Suprapubic skin (tissue), 4 donors: ENCODE measurements at places on chromosomes 3 and 15.

GRCh38 chr3:150341891-150342290 lies 66.2 kb upstream of the TSC22D2 start:
- peaks cover 19% of the 10 kb centered on the region for H3K4me1 ChIP-seq
- no peaks in the 10 kb centered on the region for H3K36me3 ChIP-seq
- no peak overlapping the region for H3K27ac ChIP-seq
- H3K4me3 ChIP-seq = no peak overlapping the region
- no peak for DNase-seq
- H3K27me3 ChIP-seq = no peaks in the 10 kb centered on the region

- H3K36me3 ChIP-seq = no peaks in the 10 kb centered on the region
- H3K27me3 ChIP-seq = no peaks in the 10 kb centered on the region
- no peak for DNase-seq
- H3K4me1 ChIP-seq = no peaks in the 10 kb centered on the region
- no peak overlapping the region for H3K27ac ChIP-seq
- H3K4me3 ChIP-seq = no peak overlapping the region
Observed at GRCh38 chr15:48935236-48935635, 28.5 kb downstream of the SHC4 start.

DNA sequence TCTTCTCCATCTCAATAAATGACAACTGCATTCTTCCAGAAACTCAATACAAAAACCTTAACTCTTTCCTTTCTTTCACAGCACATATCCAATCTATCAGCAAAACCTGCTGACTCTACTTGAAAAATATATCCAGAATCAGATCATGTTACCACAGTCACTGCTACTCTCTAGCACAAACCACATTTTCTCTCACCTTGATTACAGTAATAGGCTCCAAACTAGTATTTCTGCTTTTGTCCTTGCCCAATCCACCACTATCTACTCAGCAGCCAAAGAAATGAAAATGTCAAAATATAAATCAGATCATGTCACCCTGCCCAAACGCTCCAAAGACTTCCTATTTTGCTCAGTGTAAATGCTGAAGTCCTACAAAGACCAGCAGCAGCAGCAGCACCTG lies 15.2 kb downstream of the TMCC1 start:
- H3K36me3 ChIP-seq = peaks cover 7% of the 10 kb centered on the region
- H3K27ac ChIP-seq = no peak overlapping the region
- DNase-seq = no peak
- H3K4me3 ChIP-seq = no peak overlapping the region
- H3K27me3 ChIP-seq = no peaks in the 10 kb centered on the region

DNA sequence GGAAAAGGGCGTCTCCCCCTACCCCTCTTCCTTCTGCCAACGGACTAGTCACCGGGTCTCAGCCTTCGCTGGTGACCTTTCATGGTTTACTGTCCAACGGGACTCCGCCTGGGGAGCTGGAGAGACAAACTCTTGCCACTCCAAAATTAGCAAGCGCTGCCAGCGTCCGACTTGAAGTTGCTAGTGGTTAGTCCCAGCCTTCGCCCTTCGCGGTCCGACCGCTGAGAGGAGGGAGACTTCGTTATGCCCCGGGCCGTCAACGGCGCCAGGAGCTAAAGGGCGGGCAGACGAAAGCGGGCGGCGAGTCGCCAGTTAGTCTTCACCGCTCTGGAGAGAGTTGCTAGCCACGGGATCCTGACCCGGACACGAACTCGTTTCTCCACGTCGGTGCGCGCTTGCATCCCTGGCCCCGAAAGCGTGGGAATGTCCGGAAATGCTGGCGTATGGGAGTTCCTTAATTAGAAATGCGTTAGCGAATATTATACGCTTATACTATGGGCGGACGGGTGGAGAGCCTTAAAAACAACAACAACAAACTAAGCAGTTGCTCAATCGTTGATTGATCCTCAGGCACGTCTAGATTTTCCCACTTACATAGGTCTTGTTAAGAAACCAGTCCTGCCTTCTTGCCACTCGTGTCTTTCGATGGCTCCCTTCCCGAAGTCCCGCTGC lies 716 bp downstream of the SMC4 start:
- H3K36me3 ChIP-seq = no peaks in the 10 kb centered on the region
- peak; percentile 81 for DNase-seq
- peak overlapping the region; percentile 68 for H3K4me3 ChIP-seq
- H3K27ac ChIP-seq = peak overlapping the region; percentile 88
- H3K27me3 ChIP-seq = no peaks in the 10 kb centered on the region

GRCh38 chr3:143433787-143434378 lies 314.3 kb downstream of the CHST2 start:
- H3K4me1 ChIP-seq = no peaks in the 10 kb centered on the region
- H3K27me3 ChIP-seq = no peaks in the 10 kb centered on the region
- no peak overlapping the region for H3K27ac ChIP-seq
- no peak overlapping the region for H3K4me3 ChIP-seq
- H3K36me3 ChIP-seq = no peaks in the 10 kb centered on the region

DNA sequence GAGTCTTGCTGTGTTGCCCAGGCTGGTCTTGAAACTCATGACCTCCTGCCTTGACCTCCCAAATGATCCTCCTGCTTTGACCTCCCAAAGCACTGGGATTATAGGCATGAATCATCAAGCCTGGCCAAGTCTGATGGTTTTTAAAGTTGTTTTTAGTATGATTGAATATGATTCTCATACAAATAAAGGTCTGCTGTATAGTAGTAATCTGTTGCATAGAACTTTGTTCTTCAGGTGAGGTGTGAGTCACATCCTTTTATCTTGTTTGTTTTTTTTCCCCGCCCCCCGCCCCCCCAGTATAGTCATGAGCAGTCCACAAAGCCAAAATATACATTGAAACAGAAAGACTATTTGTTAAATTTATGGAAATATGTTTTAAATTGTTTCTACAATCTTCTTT lies 39.0 kb downstream of the UBE2E2 start:
- no peak overlapping the region for H3K27ac ChIP-seq
- no peak for DNase-seq
- H3K4me3 ChIP-seq = no peak overlapping the region
- peaks cover 13% of the 10 kb centered on the region for H3K4me1 ChIP-seq
- H3K36me3 ChIP-seq = no peaks in the 10 kb centered on the region

DNA sequence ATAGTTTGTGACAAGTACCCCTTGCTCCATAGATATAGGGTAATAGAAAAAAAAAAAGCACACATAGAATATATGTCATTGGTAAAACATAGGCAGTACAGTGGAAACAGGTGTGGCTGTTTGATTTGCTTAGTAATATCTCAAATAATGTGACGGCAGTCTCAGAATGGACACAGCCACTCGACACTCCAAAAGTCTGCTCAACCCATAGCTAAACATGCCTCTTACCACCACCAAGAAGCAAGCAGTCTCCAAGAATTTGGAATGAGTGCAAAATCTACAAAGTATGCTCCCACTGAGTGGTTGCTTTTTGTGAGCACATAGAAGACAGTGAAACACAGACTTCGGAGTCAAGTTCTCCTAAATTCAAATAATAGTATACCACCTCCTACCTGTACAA lies 43.0 kb downstream of the RAB27A start:
- no peaks in the 10 kb centered on the region for H3K27me3 ChIP-seq
- H3K4me3 ChIP-seq = no peak overlapping the region
- H3K36me3 ChIP-seq = no peaks in the 10 kb centered on the region
- DNase-seq = no peak

DNA sequence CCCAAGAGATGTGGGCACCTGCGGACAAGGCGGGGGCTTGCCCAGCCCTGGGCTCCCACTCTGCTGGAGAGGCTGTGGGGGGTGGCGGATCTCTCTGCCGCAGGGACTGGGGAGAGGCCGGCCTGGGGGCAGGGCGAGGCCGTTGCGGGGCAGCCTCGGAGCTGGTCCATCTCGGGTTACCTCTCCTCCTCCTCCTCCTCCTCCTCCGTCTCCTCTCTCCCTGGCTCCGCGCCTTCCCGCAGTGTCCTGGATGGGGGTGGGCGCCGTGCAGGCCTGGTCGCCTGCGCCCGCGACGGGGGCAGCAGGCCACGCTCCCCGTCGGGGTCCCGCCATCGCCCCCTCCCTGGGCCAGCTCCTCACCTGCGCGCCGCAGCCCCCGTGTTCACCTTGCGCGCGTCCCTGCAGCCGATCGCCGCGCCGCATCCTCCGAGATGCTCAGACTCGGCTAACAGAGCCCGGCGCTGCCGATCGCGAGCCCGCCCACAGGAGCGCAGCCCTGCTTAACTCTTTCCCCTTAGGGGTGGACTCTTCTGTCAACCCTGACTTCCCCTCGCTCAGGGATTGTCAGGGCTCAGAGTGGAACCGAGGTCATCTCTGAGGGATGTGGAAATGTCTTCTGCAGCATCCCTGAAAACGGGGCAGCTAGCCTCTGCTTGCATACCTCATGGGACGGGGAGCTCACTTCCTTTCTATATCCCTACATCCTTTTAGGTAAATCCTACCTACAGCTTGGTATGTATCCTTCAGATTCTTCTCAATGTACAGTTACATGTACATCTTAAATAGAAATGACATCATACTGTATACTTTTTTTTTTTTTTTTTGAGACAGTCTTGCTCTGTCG lies at the start of gene PRRT3:
TSS of gene PRRT3 (minus strand) at position 447 of the 844 bp plus-strand sequence. CDS start 2,293 bp downstream, outside the sequence.
- DNase-seq = no peak
- H3K36me3 ChIP-seq = peaks cover 4% of the 10 kb centered on the region
- H3K27me3 ChIP-seq = no peaks in the 10 kb centered on the region

DNA sequence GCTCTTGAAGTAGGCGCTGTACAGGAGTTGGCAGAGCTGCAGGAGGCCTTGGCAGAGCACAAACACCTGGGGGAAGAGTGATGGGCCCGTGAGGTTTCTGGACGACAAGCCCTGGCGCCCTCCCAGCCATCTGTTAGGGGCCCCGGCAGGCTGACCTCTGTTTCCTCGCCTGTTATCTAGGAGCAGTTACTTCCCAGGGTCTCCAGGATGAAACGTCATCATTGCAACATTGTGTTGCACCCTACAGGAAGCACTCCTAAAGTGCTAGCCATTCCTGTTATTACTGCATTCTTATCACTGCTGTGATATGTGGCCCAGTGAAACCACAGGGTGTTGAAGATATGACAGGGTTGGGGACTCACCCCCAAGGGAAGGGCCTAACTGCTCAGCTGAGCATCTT lies 50.2 kb downstream of the SLCO2A1 start:
- H3K36me3 ChIP-seq = no peaks in the 10 kb centered on the region
- no peaks in the 10 kb centered on the region for H3K4me1 ChIP-seq
- no peak overlapping the region for H3K4me3 ChIP-seq

DNA sequence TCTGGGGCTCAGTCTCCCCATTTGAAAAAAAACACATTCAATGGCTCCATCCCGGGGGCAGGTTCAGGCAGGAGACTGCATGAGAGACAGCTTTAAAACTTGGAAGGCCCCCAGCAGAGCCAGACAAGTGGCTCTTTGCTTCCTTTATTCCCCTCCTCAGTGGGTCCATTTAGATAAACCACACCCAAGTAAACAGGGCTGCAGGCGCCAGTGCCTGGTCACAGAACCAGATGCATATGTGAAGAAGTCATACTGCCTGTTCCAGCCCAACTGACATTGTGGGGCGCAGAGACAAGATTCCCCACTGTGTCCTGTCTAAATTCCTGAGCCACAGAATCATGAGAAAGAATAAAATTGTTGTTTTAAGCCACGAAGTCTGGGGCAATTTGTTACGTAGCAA lies 9.0 kb downstream of the FBN1 start:
- H3K27me3 ChIP-seq = no peaks in the 10 kb centered on the region
- DNase-seq = no peak
- H3K4me1 ChIP-seq = peaks cover 16% of the 10 kb centered on the region
- H3K36me3 ChIP-seq = no peaks in the 10 kb centered on the region

DNA sequence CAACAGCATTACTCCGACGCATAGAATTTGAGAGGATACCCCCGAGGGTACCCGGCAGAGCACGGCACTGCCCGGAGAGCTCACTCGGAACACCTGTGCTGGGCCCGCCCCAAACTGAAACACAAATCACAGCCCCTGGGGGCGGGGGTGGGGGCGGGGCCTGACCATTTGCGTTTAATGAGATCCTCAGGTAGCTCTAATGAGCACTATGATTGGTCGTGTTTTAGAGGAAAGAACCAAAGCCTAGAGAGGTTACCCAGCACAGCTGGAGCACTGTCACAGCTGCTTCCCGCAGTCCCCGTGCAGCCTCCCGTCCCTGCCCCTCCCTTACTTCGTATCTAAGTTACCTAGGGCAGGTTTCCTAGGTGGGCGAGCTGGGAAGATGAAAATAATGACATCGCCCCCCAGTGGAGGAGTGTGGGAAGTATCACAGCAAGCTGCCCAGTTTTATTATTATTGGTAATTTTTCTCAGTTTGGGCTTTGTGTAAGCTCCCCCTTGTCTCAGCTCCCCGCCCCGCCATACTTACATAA lies 187.1 kb downstream of the PDE8A start:
- H3K4me1 ChIP-seq = peaks cover 6% of the 10 kb centered on the region
- peaks cover 3% of the 10 kb centered on the region for H3K27me3 ChIP-seq
- no peak overlapping the region for H3K27ac ChIP-seq
- peak overlapping the region; percentile 13 for H3K4me3 ChIP-seq

GRCh38 chr3:112482675-112483074 lies 16.6 kb downstream of the BTLA start:
- DNase-seq = no peak
- no peaks in the 10 kb centered on the region for H3K27me3 ChIP-seq
- H3K27ac ChIP-seq = no peak overlapping the region
- no peaks in the 10 kb centered on the region for H3K36me3 ChIP-seq
- no peaks in the 10 kb centered on the region for H3K4me1 ChIP-seq

DNA sequence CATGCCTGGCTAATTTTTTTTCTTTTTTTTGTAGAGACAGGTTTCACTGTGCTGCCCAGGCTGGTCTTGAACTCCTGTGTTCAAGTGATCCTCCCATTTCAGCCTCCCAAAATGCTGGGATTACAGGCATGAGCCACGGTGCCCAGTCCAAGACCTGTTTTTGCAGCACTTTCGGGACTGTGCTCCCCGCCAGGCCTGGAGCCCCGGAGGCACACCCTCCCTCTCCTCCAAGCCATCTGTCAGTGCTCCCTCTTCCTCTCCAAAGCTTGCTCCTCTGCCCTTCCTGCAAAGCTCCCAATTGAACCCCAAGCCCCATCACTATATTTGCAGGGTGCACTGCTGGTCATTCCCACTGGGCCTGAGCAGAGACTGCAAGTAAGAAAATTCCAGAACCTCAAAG lies 98.1 kb downstream of the CORO2B start:
- peaks cover 13% of the 10 kb centered on the region for H3K4me1 ChIP-seq
- DNase-seq = no peak
- H3K36me3 ChIP-seq = no peaks in the 10 kb centered on the region
- H3K4me3 ChIP-seq = no peak overlapping the region
- no peaks in the 10 kb centered on the region for H3K27me3 ChIP-seq

GRCh38 chr3:152026033-152026556 lies 152.7 kb downstream of the SUCNR1 start:
- no peak for DNase-seq
- peaks cover 13% of the 10 kb centered on the region for H3K4me1 ChIP-seq
- no peak overlapping the region for H3K4me3 ChIP-seq
- no peak overlapping the region for H3K27ac ChIP-seq

GRCh38 chr3:79517766-79518413 lies 249.9 kb downstream of the ROBO1 start:
- peaks cover 10% of the 10 kb centered on the region for H3K4me1 ChIP-seq
- no peak overlapping the region for H3K27ac ChIP-seq
- H3K36me3 ChIP-seq = no peaks in the 10 kb centered on the region
- H3K27me3 ChIP-seq = no peaks in the 10 kb centered on the region

- H3K4me3 ChIP-seq = no peak overlapping the region
- H3K4me1 ChIP-seq = no peaks in the 10 kb centered on the region
- H3K27ac ChIP-seq = no peak overlapping the region
Observed at GRCh38 chr3:193119926-193120325, 121.1 kb upstream of the PLAAT1 start.
